ENCODE measurements at places on chromosomes 7 and 10. TPM values are rescaled to one million over a fixed set of nuclear protein-coding genes. Genes with fewer than 3 reads are reported as not detected.

GRCh38 chr10:52703898-52704297 lies 68.7 kb downstream of the MBL2 start:
- DNase-seq, result no peak

TRIM50 gene
- total RNA-seq, result not detected

DNA sequence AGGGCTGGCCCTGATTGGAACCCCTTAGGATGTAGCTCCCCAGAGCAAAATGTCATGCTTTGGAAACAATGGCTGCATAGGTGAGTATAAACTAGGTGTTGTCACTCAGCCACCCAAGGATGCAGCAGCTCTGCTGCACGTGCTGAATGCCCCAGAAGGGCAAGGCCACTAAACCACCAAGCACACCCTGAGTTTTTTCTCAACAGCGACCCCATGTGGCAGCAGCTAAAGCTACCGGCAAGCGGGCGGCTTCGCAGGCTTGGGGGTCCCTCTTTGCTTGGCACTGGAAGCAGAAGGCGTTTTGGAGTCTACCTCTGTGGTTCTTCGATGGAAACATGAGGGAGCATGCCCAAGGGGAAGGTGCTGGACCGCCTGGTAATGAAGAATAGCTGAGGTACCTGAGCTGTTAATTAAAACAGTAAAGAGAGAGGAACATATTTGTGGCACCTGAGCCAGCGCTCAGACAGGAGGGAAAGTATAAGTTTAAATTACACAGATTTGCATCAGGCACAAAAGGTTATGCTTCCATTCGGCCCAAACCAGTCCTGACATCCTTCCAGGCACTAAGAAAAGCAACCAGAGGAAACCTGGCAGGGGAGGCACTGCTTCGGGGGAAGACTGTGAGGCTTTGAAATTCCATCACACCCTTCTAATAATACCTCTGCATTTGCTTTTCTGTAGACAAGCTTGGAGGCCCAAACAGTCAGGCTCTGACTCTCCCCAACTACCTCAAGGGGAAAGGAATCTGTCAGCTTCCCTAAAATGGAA lies 152.1 kb downstream of the GFRA1 start:
- no peak for DNase-seq

DNA sequence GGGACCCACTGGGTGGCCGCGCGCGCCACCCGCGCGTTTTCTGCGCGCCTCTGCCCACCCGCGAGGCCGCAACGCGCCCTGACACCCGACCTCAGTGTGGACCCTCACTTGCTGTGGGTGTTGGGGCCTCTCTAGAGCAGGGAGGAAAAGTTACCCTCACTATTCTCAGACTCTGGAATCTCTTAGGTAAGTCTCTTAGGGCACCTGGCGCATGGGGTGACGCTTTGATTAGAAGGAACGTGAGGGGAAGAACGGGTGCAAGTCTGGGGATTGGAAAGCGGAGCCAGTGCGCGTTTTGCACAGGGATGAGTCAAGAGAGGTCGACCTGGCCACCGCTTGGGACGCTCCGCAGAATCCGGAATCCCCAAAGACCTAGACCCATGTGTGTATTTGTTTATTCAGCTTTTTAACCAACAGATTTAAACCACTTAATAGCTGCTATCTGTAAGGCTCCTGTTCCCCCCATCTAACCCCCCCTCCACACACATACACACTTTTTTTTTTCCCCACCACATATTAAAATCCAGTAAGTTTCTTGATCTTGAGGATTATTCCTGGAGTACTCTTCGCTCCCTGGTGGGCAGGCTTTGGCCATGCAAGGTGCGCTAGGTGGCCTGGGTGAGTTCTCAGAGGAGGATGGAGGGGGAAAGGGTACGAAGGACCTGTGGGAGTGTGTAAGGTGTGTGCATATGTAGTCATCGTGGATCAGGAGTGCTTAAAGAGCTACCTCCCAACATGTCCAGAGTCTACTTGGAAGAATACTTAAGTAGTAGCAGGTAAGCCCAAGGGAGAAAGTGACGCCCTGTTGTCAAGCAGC lies 169.1 kb upstream of the PPP1R3A start:
- DNase-seq, result peak; percentile 60

- no peak for DNase-seq
Observed at GRCh38 chr7:3075441-3075840, 31.8 kb upstream of the CARD11 start.

PTN gene
- 1.4 TPM for total RNA-seq

GRCh38 chr7:47536661-47537611 lies 45.0 kb downstream of the TNS3 start:
- DNase-seq, result peak; percentile 88

- DNase-seq, result no peak
Observed at GRCh38 chr7:91752102-91752501, 128.4 kb downstream of the MTERF1 start.

FXYD4 gene
- total RNA-seq, result not detected

GRCh38 chr7:12809476-12809875 lies 122.0 kb downstream of the ARL4A start:
- no peak for DNase-seq

- no peak for DNase-seq
Observed at GRCh38 chr10:102631525-102632393, 12.5 kb upstream of the TRIM8 start.

GPR146 gene
- total RNA-seq, result 48.3 TPM

Measured in suprapubic skin (tissue), 4 donors.